ENCODE measurements at places on chromosomes 4 and X. TPM values are rescaled to one million over a fixed set of nuclear protein-coding genes. Genes with fewer than 3 reads are reported as not detected.

Gene SLBP
- 74.4 TPM for total RNA-seq

GRCh38 chrX:72393836-72394517 lies 88.3 kb upstream of the CITED1 start:
- H3K4me1 ChIP-seq: peaks cover 29% of the 10 kb centered on the region
- H3K27me3 ChIP-seq: no peaks in the 10 kb centered on the region
- no peaks in the 10 kb centered on the region for H3K36me3 ChIP-seq
- H3K27ac ChIP-seq: peak overlapping the region; percentile 58

GRCh38 chr4:146159384-146160058 lies 16.0 kb upstream of the LSM6 start:
- H3K27me3 ChIP-seq: 0 out of 2 replicates have a peak, but pooled peaks cover 5% of the 10 kb centered on the region
- no peak overlapping the region for H3K4me3 ChIP-seq
- no peaks in the 10 kb centered on the region for H3K36me3 ChIP-seq

- H3K27me3 ChIP-seq: no peaks in the 10 kb centered on the region
- DNase-seq: no peak
- no peaks in the 10 kb centered on the region for H3K4me1 ChIP-seq
- H3K36me3 ChIP-seq: no peaks in the 10 kb centered on the region
- H3K27ac ChIP-seq: no peak overlapping the region
- H3K4me3 ChIP-seq: no peak overlapping the region
Observed at GRCh38 chrX:21487832-21488231, 113.6 kb downstream of the CNKSR2 start.

DNA sequence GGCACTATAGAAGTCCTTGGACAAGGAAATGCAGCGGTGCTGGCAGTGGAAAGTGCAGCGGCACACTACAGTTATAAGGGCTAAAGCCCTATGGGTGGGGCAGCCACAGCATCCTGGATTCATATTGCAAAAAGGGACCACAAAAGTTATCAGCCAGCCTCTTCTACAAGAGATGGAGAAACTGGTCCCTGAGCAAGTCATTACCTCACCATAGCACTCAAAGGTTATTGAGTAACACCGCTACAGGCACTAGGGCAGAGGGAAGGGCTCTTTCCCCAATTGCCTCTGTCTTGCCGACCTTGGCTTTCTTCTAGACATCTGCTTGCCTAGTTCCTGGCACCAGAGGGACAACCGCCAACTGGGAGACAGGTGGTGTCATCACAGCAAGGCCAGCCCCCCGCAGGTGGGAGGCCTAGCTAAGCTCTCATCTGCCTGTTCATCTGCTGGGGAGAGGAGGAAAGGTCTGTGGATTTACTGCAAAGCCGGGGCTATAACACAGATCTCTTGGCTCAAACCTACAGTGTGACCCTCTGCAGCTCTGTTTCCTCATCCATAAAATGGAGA lies 600.0 kb downstream of the BCOR start:
- no peaks in the 10 kb centered on the region for H3K36me3 ChIP-seq
- no peak for DNase-seq
- H3K4me1 ChIP-seq: no peaks in the 10 kb centered on the region
- no peak overlapping the region for H3K4me3 ChIP-seq

- DNase-seq: peak; percentile 71
- peaks cover 37% of the 10 kb centered on the region for H3K4me1 ChIP-seq
- no peaks in the 10 kb centered on the region for H3K27me3 ChIP-seq
Observed at GRCh38 chr4:138039010-138039409, 203.1 kb downstream of the SLC7A11 start.

- H3K36me3 ChIP-seq: no peaks in the 10 kb centered on the region
- no peaks in the 10 kb centered on the region for H3K27me3 ChIP-seq
- H3K4me1 ChIP-seq: no peaks in the 10 kb centered on the region
- no peak for DNase-seq
- no peak overlapping the region for H3K27ac ChIP-seq
Observed at GRCh38 chr4:96016634-96017299, 176.9 kb downstream of the PDHA2 start.

- H3K4me1 ChIP-seq: no peaks in the 10 kb centered on the region
- no peak for DNase-seq
- no peak overlapping the region for H3K4me3 ChIP-seq
- no peaks in the 10 kb centered on the region for H3K27me3 ChIP-seq
Observed at GRCh38 chr4:131430302-131430701, 1718.8 kb upstream of the PCDH10 start.

DNA sequence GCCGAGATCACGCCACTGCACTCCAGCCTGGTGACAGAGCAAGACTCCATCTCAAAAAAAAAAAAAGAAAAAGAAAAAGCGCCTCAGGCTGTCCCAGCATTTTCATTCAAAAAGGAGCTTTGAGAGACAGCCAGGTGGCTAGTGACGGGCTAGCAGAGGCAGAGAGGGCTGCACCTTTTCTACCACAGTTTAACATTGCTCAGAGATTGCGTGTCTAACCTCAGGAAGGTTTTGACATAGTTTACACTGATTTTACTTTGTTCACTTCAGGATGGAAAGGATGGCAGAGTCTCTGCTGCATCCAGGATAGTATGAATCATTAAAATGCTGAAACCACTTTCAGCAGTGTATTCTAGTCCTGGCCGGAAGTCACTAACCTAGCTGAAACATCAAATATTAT lies 28.1 kb downstream of the ZFP42 start:
- no peak for DNase-seq
- H3K27me3 ChIP-seq: no peaks in the 10 kb centered on the region
- no peaks in the 10 kb centered on the region for H3K4me1 ChIP-seq
- no peak overlapping the region for H3K4me3 ChIP-seq
- H3K36me3 ChIP-seq: no peaks in the 10 kb centered on the region
- no peak overlapping the region for H3K27ac ChIP-seq

GRCh38 chr4:8745005-8745790 lies 126.4 kb downstream of the HMX1 start:
- no peaks in the 10 kb centered on the region for H3K4me1 ChIP-seq
- no peak overlapping the region for H3K27ac ChIP-seq
- peaks cover 4% of the 10 kb centered on the region for H3K27me3 ChIP-seq
- H3K36me3 ChIP-seq: no peaks in the 10 kb centered on the region
- H3K4me3 ChIP-seq: no peak overlapping the region
